Stimulated activated CD4-positive, alpha-beta T cell treated with anti-CD3 and anti-CD28 coated beads, Interleukin-2, amount 100 ng/mL, for 24 hours (primary cell): ENCODE measurements at places on chromosomes 11 and 22.

- no peak for DNase-seq
Observed at GRCh38 chr22:35728639-35729308, 11.1 kb downstream of the APOL5 start.

- no peak for DNase-seq
Observed at GRCh38 chr22:46896568-46897245, 134.3 kb downstream of the TBC1D22A start.

GRCh38 chr11:33706546-33706945, 5.9 kb upstream of the C11orf91 start:
- DNase-seq: no peak

DNA sequence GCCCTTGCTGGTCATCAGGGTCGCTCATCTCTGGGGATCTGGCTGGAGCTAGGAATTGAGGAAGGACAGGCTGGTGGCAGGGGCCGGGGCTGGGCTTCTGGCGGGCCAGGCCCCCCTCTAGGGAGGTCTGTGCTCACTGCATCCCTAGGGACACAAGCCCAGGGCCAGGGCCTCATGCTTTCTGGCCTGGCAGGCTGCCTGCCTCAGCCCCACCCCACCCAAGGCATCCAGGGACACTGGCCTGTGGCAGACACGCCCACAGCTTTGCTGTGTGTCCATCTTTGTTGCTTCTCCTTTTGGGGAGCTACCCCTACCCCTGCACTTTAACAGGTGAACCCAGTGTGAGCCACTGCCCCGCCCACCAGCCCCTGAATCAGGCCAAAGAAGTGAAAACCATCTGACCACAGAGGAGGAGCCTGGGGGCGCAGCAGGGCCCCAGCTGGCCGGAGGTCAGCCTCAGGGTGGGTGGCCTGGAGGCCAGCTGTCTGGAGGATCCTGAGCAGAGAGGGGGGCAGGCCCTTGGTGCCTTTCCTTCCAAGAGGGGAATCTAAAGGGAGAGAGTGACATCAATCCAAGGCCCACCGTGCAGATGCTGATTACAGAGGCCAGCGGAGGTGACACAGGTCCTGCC, 26.8 kb upstream of the CELSR1 start:
- DNase-seq: no peak

- DNase-seq: no peak
Observed at GRCh38 chr22:47015589-47016178, 253.2 kb downstream of the TBC1D22A start.

- no peak for DNase-seq
Observed at GRCh38 chr11:110379936-110380335, 49.8 kb upstream of the FDX1 start.

DNA sequence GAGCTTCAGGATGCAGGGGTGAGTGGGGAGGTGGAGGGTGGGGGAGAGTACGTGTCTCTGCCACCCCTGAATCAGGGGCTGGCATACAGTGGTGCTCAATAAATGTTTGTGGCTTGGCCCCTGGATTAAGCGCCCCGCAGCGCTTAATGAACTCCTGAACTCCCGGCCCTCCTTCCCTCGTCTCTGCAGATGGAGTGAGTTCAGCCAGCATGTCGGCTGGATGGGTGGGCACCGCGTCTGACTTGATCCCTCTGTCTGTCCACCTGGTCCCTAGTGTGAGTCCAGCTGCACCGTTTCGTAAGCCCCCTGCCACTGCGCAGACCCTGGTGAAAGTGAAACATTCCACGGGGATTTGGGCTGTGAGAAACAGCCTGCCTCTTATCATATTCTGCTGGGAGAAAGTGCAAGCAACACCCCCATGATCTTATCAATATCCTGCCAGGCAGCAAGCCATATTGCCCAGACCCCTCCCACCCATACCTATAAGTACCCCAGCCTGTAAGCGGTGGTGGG, 12.0 kb upstream of the MRGPRD start:
- DNase-seq: no peak

DNA sequence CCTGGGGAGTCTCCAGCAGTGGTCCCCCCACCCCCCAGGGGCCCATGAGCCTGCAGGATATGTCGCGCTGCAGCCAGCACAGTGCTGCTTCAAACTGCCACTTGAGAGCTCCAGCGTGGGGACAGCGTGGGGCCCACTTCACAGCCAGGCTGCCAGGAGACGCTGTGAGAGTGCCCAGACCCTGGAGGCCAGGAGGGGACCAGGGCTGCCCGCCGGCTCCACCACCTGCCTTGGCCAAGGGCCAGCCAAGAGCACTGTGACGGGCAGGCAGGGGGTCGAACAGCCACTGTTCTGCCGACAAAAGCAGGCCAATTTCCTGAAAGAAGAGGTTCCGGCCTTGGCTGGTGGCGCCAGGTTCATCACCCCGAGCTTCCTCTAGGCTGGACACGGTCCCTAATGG, 60.2 kb downstream of the FLRT1 start:
- no peak for DNase-seq

DNA sequence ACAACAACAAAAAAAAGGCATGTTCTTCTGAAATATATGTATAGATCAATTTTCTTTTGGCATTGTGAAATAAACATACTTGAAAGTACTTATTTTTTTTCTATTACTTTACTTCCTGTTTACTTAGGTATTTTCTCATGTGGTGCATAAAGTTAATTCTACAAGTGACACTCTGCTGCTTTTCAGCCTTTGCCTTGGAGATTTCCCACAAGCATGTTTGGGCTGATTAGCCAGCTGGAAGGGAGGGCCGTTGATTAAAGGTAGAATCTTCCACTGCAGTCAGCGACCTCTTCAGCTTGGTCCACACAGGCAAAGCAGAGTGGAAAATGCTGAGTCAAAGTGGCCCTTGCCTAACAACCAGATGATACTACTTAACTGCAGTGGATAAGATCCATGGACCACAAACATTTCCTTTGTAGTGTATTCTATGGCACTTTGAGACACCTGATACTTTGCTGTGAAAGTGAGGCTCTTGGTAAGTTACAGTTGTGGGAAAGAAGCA, 176.0 kb downstream of the ARHGAP42 start:
- DNase-seq: no peak

- no peak for DNase-seq
Observed at GRCh38 chr11:124894606-124895430, 2.8 kb downstream of the ROBO4 start.

- DNase-seq: no peak
Observed at GRCh38 chr11:46072172-46072964, 48.9 kb downstream of the PHF21A start.

- no peak for DNase-seq
Observed at GRCh38 chr22:20390394-20390907, 3.5 kb upstream of the ZNF74 start.

GRCh38 chr22:18056161-18056666, 21.6 kb upstream of the PEX26 start:
- no peak for DNase-seq

- DNase-seq: no peak
Observed at GRCh38 chr11:118186346-118187107, 10.1 kb upstream of the SCN2B start.

- no peak for DNase-seq
Observed at GRCh38 chr22:39710380-39711150, 140.0 kb downstream of the CACNA1I start.

DNA sequence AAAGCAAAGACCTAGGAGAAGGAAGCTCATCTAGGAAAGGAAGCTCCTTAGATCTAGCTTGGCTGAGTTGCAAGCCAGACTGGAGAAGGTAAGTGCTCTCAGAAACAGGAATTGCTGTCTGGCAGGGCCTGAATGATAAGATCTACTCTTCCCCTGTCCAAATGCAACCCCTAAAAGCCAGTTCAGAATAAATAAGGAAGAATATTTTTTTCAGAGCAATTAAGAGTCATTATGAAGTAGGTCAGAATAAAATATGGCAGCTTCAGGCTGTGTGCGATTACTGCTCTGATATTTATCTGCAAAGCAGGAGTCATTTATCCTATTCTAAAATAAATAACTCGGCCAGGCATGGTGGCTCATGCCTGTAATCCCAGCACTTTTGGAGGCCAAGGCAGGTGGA, 82.1 kb downstream of the PIWIL4 start:
- DNase-seq: no peak

GRCh38 chr22:46491946-46492345, 45.5 kb downstream of the CELSR1 start:
- no peak for DNase-seq

- no peak for DNase-seq
Observed at GRCh38 chr11:74282421-74282820, 29.0 kb downstream of the P4HA3 start.

DNA sequence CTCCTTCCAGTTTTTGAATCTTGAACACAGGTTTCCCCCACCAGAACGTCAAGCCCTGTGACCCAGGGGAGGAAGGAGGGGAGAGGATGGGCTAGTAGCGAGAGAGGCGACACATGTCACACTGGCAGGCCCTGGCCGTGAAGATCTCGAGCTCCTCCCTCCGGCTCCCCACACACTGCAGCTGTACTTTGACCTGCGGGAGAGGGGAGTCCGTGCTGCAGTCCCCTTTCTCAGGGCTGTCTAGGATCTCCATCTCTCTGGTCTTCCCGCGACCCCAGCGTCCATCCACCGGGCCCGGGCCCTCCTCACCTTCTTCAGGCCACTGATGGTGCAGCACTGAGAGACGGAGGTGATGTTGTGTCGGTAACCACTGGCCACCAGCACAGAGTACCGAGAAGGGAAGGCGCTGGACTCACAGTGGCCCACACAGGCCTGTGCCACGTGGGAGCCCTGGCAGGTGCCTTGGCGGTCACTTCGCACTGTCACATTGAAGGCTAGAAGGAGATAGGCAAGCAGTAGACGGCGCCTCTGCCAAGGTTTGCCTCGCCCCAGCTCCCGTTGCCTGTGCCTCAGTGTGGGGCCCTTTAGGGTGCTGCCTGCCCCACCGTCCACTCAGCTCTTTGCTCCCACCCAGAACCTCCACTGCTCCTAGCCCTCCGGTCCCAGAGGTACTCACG, 873 bp downstream of the GPHA2 start:
- no peak for DNase-seq

DNA sequence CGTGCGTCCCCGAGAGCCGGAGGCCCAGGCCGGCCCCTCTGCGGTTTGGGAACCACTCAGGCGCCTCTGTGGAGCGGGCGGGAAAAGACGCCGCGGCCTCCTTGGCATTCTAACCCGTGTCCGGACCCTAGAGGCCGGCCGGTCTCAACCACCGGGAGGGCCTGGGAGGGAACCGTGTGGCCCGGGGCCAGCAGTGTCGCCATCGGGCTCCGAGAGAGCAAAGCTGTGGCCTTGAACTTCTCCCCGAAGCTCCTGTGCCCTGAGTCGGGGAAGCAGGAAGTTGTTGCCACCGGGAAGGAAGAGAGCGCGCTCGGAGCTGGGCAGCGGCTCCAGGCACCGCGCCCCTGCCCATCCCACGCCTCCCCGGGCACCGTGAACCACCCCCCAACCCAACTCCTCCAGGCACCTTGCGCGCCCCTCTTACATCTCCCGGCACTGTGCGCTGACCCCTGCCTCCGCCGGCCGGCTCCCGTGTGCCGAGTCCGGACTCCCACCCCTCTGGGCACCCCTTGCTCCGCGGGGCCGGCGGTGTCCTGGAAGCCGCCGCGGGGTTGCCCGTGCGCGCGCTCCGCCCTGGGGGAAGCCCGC, 80.0 kb upstream of the PPARA start:
- DNase-seq: peak; percentile 46

GRCh38 chr11:106091480-106092123, 14.1 kb downstream of the AASDHPPT start:
- DNase-seq: peak; percentile 24

GRCh38 chr11:65672180-65672860, 9.6 kb upstream of the RELA start:
- no peak for DNase-seq

DNA sequence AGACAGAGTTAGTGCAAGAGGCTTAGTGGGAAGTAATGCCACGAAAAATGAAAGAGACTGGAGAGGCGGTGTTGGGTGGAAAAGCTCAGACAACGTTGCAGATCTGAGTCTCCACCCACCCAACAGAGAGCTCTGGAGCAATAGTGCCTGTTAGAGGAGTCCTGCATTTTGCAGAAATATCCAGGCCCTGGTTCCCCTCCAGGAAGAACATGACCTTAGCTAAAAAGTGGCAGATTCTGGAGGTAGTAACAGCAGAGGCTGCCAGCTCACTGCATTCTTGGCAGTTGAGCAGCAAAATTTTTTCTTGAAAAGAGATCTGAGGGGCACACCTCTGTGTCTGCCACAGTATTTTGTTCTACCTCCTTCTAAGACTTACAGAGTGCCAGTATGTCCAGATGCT, 27.7 kb upstream of the BIRC3 start:
- DNase-seq: no peak

- DNase-seq: no peak
Observed at GRCh38 chr11:29184939-29185890, 831.6 kb downstream of the KCNA4 start.

DNA sequence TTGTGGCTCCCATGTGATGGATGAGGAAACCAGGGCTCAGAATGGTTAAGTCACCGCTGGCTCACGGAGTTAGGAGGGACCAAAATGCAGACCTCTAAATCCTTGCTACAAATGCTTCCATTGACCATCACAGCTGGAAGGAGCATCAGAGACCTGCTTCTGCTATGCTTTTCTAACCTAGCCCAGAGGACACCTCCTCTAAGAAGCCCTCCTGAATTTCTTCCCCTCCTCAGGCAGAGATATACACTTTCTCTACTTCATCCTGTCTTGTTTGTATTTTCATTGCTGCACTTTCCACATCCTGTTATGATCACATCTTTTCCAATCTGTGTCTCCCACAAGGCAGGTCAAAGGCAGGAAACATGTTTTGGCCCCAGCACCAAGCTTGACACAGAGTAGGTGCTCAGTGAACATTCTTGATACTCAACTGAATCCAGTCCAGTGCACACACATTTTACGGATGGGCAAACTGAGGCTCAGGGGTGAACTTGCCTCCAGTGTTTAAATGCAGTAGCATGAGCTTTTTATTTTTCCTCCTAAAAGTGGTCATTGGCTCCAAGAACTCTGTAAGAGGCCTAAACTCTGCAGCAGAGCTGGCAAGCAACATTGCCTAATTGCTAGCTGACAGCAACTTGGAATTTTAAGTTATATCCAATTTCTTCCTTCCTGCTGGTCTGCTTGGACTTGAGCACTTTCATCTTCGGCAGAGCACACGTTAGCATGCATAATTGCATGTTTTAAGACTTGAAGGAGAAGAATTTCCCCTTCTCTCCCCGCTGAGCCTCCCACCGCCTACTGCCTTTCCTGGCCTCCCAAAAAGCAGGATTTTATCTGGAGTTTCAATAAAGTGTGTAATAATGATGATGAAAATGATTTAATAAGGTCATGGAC, 12.7 kb downstream of the SCUBE1 start:
- no peak for DNase-seq

- DNase-seq: no peak
Observed at GRCh38 chr22:19615001-19615461, 90.8 kb upstream of the CLDN5 start.

DNA sequence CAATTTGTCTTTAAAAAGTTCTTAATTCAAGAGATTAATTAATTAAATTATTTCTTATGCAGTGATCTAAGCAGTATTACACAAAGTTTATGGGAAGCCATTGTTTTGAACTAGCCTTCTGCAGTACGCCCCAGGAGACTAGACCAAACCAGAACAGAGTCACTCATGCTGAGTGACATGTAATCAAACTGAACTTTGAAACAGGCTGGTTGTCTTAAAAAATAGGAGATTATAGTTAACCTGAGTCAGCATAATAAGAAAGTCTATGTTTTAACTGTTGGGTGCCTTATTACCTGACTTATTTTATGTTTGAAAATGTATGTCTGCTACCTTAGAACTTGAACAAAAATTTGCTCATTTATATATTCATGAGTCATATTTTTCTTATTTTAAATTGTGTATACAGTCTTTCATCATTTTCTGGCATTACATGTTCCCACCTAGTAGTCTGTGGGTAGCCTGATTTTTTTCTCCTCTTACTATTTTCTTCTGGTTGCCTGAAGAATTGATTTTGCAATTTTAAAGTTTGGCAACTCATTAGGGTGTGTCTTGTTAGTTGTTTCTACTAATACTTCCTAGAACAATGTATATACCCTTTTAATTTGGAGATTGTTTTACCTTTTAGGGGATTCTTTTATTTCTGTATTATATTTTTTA, 161.4 kb downstream of the AASDHPPT start:
- DNase-seq: no peak
